ENCODE measurements at places on chromosomes 1 and 21.

DNA sequence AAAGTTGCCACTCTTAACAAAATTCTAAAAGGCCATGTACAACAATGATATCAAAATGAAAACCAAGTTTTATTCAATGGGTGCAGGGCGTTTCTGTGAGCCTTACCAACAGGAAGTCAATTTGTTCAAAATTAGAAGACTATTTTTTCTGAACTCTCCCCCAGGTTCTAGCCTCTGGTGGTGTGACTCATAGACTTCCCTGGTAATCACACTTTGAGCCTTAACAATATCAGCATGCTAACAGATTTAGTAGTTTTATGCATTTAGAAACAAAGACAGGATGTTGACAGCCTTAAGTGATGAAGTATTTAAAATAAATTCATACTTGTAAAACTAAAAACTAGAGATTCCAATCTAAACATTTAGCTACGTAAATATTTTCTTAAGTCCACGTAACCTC, 88.4 kb downstream of the LRRC8C start:
- DNase-seq, result peak; percentile 32

GRCh38 chr1:87330885-87331364, 2.2 kb downstream of the LMO4 start:
- no peak for DNase-seq

- DNase-seq, result no peak
These were observed 44.6 kb upstream of the BCL9 start for GRCh38 chr1:147496571-147497210.

DNA sequence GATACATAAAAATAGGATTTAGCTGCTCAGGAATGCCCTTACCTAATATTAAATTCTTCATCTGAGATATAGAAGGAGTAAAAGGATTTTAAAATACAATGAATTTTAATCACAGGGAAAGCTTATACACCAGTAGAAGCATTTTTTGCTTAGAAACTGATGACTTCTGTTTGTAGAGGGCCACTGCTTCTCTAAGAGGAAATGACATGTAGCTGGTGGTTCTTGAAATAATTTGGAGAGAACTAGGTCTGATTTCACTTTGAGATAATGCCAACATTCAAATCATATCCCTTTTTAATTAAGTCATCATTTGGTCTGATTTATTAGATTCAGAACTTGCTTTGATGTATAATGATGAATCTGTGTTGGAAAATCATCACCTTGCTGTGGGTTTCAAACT, 166.6 kb upstream of the SGIP1 start:
- no peak for DNase-seq
